ENCODE measurements at places on chromosomes 7 and 10.

DNA sequence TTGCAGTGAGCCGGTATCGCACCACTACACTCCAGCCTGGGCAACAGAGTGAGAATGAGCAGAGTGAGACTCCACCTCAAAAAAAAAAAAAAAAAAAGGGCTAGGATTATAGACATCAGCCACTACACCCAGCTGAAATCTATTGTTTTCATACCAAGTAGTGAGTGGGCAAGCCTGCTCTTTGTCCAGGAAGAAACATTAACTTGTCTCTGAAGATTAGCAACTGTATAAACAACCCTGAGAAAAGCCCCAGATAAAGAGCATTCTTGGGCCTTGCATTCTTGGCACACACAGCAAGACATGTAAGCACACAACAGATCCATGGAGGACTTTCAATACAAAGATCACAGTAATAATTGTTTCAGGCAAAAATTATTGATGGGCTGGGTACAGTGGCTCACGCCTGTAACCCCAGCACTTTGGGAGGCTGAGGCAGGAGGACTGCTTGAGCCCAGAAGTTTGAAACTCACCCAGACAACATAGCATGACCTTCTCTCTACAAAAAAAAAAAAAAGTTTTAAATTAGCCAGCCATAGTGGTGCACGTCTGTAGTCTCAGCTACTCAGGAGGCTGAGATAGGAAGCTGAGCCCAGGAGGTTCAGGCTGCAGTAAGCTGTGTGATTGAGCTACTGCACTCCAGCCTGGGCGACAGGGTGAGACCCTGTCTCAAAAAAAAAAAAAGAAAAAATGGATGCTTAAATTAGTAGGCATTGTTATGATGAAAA lies 4.4 kb downstream of the PSPH start:
- no peak for DNase-seq

DNA sequence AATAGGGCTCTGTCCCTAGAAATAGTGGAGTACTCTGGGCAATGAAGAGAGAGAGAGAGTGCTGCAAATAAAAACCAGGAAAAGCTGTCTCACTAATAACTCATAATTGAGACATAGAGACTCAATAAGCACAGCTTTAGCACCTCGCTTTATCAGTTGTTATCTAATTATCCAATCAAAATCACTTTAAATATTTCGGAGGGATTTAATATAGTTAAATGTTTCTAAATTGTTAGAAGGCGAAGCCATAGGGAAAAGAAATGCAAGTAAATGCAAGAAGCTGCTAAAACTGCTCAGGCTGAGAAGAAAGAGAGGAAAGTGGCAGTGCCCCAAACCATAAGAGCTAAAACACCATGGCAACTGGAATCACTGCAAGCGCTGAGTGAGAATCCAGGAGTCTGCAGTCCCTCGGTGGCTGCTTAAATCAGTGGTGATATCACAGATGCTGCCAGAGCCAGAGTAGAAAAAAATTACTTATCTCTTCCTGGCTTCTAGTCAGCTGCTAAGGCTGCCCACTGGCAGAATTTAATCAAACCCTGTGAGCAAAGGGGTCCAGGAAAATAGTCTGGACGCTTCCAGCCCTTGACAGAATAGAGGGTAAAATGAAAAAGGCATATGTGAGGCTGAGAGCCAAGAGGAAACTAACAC lies 150.4 kb upstream of the CHRM2 start:
- DNase-seq: no peak

DNA sequence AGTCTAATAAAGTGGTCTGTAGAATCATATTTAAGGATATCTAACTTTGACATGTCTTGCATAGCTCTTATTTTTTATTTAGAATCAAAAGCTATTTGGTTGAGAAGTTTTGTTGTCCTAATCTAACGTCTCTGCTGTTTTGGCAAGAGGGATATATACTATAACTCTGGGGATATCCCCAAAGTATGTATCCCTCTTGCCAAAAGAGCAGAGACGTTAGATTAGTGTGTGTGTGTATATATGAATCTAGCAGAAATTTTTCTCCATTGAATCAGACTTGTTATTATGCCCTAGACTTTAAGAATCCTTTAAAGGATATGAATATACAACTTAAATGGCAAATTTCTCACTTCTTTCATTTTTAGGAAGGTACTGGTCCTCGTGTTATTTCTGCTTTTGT lies 9.6 kb downstream of the SMC3 start:
- no peak for DNase-seq

- no peak for DNase-seq
Observed at GRCh38 chr10:57018452-57018851, 657.4 kb upstream of the ZWINT start.

- no peak for DNase-seq
Observed at GRCh38 chr10:131167036-131167860, 144.3 kb downstream of the TCERG1L start.

DNA sequence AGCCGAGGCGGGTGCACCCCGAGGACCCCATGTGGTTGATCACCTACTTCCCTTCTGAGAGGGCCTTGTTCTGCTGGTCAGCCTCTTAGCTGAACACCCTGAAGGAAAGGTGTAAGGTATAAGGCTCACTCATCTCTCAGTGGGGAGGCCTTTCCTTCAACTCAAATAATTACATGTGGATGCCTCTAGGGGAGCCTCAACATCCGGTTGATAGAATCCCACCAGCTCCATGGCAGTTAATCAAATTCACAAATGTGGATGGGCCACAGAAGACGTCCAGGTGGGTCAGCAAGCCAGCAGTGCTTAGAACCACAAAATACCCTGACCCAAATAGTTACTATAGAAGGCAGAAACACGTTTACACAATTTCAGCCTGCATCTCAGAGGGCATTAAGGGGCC lies 37.7 kb upstream of the ZNF32 start:
- no peak for DNase-seq

- DNase-seq: no peak
Observed at GRCh38 chr10:15035385-15036301, 8.1 kb upstream of the OLAH start.

All from uterus (tissue), 4 donors.